Activated T-cell treated with anti-CD3 and anti-CD28 coated beads, Interleukin-2, amount 50 U/mL, for 48 hours (primary cell): ENCODE measurements at places on chromosomes 3 and 15.

DNA sequence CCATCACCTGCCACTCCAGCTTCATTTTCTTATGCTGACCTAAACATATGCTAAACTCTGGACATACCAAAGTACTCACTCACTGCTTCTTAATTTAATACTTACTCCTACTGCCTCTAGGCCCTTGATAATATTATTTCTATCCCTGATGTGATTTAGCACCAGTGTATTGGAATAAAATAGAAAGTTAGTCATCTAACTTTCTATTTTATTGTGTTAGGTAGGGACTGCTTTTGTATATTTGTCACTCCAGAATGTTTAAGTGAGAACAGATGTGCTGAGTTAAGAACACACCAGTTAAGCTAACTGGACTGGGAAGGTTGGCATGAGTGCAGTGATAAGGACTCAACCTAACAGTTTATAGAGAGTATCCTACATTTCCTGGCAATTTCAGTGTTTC is 6.5 kb upstream of the CLDN16 start:
- no peak for DNase-seq

DNA sequence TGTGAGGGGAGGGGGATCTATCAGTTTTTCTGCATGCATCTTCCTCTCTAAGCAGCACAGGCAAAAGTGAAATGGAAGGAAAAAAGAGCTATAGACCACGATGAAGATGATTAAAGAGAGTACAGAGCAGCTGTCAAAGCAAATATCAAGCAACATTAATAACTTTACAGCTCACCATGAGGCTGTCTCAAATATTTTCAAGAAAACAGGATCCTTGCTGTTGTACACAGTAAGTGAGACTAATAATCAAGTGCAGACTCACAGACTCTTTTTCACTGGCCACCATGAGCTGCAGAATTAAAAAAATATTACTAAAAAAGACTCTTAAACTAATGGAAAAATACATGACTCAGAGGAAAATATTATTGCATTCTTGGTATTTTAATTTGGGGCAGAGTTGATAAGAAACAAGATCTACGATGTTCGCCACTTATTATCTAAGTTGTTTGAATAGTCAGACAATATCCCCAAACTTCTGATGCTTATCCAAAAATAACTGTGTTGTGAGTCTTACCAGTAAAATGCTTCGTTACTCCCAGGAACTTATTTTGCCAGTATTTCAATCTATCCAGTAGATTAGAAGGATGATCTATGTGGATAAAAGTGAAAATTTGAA is 817.5 kb upstream of the ALCAM start:
- no peak for DNase-seq

DNA sequence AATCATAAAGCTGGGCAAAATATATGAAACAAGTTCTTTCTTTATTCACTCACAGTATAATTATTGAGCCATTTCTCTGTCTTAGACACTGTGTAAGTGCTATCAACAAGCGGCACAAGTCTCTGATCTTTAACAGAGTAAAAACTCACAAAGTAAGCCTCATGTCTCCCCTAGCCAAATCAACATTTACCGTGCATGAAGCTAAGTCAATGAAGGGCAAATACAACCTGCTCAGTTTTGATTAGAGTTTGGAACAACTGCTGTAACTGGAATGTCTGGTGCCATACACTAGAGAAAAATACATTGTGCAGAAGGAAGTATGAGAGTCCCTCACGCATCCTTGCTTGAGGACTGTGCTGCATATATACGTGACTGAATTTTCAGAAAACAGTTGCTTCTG is 291.0 kb upstream of the EPHA3 start:
- no peak for DNase-seq

GRCh38 chr15:71120428-71120944 is 5.2 kb downstream of the THSD4 start:
- DNase-seq = no peak

DNA sequence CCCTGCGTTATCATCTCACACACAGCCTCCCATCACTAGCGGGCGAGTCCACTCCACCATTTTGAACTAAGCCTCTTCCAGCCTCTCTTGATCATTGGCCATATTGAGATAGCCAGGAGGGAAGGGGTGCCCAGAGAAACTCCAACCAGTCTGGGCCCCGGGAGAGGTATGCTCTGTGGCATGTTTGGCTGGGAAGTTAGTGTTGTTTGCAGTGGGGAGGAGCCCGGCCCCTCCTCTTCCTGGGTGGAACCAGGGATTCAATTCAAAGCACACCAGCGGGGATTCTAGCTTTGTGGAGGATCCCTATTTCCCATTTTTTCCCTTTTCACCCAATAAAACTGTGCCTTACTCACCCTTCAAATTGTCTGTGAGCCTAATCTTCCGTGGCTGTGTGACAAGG is 71.8 kb downstream of the GBE1 start:
- DNase-seq = no peak

GRCh38 chr15:48865370-48866079 is 12.4 kb upstream of the EID1 start:
- DNase-seq = no peak

GRCh38 chr3:46604127-46604526 is 8.2 kb upstream of the FAM240A start:
- no peak for DNase-seq

DNA sequence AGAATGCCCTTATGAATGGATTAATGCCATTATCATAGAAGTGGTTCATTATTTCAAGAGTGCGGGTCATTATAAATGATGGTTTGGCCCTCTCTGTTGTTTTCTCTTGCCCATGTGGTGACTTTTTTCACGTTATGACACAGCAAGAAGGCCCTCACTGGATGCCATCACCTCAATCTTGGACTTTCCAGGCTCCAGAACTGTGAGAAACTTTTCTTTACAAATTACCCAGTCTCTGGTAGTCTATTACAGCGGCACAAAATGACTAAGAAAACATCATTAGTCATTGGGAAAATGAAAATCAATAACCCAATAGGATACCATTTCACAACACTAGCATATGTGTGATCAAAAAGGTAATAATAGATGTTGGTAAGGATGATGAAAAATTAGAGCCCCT is 119.0 kb upstream of the LPP start:
- no peak for DNase-seq

GRCh38 chr15:60733196-60733595 is 254.3 kb upstream of the ICE2 start:
- no peak for DNase-seq

- DNase-seq = no peak
Observed at GRCh38 chr15:96801576-96802150, 471.2 kb downstream of the NR2F2 start.

DNA sequence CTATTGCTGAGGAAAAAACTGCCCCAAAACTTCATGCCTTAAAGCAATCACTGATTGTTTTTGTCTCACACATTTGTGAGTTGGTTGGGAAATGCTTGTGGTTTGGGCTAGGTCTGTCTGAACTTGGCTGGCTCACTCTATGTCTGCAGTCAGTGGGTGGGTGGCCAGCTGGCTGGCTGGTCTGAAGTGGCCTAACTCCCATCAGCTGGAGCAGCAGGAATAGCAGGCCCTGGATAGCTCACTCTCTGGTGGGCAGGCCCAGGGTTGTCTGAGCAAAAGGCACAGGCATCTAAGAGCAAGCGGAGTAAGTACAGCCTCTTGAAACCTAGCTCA is 37.7 kb upstream of the PRR20G start:
- DNase-seq = no peak

DNA sequence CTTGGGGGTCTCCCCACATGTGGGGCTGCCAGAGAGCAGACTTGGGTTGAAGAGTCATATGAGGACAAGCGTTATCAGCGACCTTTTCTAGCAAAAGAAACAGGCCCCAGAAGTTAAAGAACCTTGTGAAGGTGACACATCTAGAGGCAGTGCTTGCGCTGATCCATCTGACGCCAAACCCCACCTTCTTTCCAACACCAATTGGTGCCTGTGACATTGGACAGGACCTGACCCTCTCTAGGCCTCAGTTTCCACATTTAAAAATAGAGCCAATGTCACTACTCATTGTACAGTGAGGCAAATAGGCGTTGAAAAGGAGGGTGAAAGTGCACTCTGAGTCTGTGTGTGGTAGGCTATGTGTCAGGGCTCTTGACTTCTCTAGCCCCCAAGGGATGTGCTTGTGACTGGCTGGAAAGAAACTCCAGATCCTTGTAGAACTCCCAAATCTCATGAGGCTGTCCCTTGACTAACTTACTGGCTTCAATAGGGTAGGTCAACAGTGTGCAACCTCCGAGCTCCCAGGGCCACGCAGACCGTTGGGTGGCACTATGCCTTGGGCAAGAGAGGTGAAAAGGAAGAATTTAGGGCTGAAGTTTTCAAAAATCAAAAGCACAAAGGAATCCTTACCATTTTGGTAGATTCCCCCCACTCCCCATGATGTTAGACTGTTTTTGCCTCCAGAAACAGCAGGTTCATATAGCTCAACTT is 666 bp upstream of the FAM219B start:
- no peak for DNase-seq

DNA sequence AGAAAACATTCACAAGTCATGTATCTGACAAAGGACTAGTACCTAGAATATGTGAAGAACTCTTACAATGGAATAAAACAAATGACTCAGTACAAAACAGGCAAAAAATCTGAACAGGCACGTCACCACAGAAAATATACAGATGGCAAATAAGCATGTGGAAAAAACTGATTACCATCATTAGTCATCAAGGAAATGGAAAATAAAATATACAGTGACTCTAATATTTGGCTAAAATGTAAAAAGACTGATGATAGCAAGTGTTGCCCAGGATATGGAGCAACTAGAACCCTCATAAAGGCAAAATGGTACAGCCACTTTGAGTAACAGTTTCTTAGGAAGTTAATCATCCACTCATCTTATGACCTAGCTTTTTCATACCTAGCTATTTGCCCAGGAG is 95.8 kb upstream of the ABHD17C start:
- no peak for DNase-seq

- no peak for DNase-seq
Observed at GRCh38 chr15:88655103-88655553, 16.3 kb downstream of the ISG20 start.

DNA sequence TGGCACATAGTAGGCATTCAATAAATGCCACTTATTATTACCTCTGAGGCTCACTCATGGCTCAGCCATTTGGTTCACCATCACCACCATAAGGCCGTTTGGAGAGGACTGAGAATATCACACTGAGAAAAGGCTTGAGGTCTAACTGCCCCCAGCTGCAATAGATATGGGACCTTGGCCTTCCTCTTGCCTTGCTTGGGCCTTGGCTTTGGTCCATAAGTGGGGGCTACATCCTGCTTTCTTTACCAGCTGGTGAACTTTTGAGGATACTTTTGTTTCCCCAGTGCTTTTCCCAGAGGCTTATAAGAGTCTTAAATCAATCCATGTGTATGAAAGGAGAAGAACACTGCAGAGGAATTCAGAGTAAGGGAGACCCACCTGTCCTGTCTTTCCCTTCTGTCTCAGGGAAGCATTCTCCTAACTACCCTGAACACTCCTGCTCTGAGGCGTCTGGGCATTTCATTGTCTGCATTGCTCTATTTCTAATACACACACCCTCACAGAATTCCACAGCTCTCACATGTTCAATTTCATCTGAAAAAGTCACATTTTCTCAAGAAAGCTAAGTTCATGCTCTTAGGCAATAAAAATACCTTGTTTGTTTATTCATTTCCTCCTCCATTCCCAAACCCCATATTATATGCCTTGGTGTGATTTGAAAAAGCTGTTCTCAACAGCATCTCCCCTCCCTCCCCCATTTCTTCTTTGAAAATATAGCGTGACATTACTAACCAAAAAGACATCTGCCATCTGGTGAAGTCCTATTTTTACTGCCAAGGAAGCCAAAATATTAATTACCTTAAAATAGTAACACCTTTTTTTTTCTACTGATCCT is 22.5 kb upstream of the KCNMB2 start:
- no peak for DNase-seq

DNA sequence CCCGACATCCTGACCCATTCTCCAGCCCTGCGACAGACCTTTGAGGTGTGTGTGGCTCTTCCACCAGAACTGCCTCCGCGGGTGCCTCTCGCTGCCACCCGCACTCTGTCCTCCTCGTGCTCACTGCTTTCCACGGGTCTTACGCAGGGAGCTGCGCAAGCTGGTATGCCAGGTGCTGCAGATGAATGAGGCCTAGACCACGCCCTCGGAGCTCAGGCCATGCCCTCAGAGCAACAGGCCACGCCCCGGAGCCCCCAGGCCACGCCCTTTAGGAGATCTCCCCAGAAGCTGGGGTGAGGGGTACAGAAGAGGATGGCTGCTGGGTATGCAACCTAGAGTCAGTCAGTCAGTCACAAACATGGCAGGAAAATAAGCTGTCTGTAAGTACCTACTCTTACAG is 300.3 kb downstream of the GABRG3 start:
- no peak for DNase-seq

DNA sequence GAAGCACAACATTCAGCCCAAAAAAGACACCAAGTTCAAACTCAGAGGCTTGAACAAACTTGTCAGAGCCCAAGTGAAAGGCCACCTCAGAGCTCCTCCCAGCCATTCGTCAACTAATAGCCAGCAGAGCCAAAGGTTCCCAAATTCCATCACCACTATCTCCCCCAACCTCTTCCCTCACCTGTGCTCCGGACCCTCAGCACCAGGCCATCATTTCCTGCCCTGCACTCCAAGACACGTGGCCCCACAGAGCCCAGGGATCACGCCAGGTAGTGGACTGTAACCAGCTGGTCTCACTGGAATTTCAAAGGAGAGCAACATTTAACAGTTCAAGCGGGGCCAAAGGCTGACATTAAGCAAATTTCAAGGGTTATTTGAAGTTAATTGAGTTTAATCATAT is 245.2 kb upstream of the IGF1R start:
- no peak for DNase-seq

- no peak for DNase-seq
Observed at GRCh38 chr3:52596658-52597265, 60.4 kb downstream of the UQCC5 start.

- no peak for DNase-seq
Observed at GRCh38 chr3:136277115-136277514, 27.0 kb downstream of the PCCB start.

GRCh38 chr15:87038404-87038803 is 958.7 kb downstream of the AGBL1 start:
- DNase-seq = no peak

DNA sequence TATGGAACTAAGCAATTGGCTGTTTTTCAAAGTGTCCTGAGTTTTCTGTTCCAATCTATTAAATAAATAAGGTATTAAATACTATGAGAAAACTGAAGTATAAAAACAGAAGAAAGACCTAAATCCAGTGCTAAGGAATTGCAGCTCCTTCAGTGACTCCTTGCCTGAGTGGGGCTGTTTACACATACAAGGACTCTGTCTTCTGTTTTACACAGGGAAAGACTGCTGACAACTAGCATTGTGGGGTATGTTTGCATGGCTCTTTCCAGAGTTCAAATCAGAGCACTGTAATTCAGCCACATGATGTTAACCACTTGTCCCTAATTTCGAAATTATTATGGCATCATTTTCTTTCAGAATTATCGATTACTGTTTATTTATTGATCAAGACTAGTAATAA is 31.3 kb upstream of the MEIS2 start:
- DNase-seq = no peak

GRCh38 chr3:113533534-113533892 is 1.2 kb downstream of the SIDT1 start:
- no peak for DNase-seq
